ENCODE measurements at places on chromosomes 11 and 22.

GRCh38 chr11:73390601-73391565 lies 14.7 kb downstream of the RELT start:
- DNase-seq = no peak

- DNase-seq = no peak
These were observed 536.3 kb downstream of the INSC start for GRCh38 chr11:15651033-15651432.

DNA sequence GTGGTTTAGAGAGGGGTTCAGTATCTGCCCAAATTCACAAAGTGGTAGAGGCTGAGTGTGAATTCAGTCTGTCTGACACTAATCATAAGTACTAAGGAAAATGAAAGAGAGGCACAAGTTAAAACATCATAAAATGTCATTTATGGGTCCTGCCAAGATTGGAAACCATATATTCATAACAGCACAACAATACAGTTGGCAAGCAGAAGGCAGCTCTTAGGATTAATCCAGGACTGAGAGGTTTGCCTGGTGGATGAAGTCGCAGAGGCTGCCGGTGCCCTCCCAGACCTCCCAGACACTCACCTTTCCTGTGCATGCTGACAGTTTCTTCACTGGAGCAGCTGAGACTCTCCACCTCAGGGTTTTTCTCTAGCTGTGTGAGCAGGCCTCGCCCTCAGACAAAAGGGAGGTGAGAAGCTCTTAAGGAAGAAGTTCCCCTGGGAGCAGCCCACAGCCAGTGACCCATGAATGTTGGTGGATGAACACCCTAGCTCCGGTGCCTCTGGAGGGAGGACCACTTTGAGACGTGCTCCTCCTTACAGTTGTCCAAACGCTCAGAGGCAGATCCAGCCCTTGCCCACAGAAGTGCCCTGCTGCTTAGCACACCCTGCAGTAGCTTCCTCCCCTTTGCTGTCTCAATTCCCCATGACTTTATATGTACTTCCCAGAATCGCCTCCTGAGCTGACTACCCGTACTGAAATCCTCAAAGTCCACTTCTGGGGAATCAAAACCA lies 43.7 kb downstream of the MAML2 start:
- no peak for DNase-seq

DNA sequence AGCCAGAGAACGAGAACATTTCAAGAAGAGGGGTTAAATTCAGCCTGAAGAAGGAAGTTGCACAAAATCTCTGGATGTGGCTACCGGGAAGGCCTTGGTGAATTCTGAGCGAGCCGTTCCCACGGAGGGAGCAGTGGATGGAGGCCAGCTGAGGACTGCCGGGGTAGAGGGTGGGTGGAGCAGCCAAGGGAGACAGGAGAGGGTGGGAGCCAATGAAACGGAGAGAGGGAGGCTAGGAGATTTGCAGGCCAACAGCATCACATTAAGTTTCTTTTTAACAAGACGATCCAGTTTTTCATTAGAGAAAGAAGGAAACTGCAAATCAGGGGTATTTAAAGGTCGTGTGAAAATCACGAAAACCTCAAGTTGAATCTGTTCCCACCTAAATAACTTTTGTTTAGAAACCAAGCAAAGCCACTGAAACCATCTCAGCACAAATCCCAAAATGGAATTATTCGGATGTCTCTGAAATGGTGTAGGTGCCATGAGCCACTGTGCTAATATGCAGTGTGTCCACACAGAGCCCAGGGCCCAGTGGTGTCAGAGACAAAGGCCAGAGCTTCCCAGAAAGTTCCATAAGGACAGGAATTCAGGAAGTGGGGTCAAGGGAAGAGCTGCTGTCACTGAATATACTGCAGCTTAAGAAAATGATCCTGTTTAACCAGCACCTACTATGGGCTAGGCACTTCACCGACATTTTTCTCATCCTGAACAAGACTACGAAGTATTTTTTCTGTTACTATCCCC lies 59.7 kb upstream of the SLC35C1 start:
- DNase-seq = no peak

- DNase-seq = no peak
These were observed 370 bp upstream of the A4GALT start for GRCh38 chr22:42721045-42721434.

DNA sequence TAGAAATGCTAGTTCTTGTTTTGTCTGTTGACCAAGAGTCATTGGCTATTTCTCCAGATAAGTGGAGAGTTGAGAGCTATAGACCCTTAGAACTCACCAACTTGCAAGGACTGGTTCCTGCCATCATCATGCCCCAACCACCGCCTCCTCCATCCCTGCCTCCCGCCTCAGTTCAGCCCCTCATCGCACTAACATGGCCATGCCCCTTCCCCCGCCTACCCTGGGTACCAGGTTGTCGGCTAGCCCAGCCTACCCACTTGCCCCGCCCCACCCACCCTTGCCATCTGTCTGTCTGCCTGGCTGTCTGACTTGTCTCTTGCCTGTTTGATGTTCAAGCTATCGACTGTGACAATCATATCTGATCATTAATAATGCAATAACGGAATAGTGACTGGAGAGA lies 154.1 kb downstream of the TRIM29 start:
- DNase-seq = no peak

- no peak for DNase-seq
These were observed 2.4 kb downstream of the SLC16A8 start for GRCh38 chr22:38081636-38081940.
